ENCODE measurements at places on chromosomes 4 and X. TPM values are rescaled to one million over a fixed set of nuclear protein-coding genes. Genes with fewer than 3 reads are reported as not detected.

GRCh38 chr4:30005995-30006394, 714.2 kb upstream of the PCDH7 start:
- no peak for DNase-seq
- H3K27ac ChIP-seq = no peak overlapping the region
- H3K36me3 ChIP-seq = no peaks in the 10 kb centered on the region
- no peak overlapping the region for H3K4me3 ChIP-seq
- no peaks in the 10 kb centered on the region for H3K27me3 ChIP-seq

DNA sequence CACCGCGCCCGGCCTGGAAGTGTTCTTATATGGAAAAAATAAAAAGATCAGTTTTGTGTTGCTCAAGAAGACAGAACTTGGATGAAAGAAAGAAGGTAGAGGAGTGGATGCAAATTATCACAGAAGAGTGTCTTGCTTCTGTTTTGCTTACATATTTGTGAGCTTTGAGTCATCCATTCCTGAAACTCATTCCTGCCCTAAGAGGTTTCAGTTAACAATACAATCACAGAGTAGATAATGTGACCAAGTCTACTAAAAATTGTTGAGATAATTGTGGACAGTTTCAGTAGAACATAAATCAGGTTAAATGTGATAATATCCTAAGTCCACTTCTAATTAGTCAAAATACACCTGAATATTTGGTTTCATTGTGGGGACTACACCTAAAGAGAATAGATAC, 26.4 kb upstream of the LRCH2 start:
- H3K27me3 ChIP-seq = no peaks in the 10 kb centered on the region
- no peaks in the 10 kb centered on the region for H3K4me1 ChIP-seq
- DNase-seq = no peak

DNA sequence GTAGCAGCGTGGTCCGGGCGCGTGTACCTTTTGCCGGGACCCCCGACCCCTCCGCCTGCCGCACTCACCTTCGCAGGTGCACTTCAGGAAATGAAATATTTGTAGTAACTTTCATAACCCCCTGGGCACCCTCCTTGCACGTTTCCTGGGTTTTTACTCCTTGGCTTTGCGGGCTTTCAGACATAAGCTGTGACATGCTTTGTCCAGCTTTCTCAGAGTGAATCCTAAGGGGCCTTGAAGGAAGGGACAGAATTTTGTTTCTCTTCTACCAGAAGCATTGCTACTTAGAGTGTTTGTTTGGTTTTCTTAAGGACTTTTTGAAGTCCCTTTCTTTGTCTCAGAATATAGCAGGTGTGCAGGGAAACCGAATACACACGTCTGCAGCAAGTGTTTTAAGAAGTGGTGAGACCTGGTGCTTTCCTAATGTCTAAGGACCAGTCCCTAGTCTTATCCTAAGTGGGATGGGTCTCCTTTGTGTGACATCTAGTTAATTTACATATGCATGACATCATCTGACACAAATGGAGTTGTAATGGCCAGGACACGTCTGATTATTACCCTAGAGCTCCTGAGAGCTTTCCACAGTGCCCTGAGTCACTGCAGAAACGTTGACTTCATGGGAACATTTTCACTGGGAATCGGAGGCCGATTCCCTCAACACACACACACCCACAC, 1.3 kb downstream of the FAM149A start:
- H3K36me3 ChIP-seq = no peaks in the 10 kb centered on the region
- no peak for DNase-seq
- H3K4me1 ChIP-seq = peaks cover 7% of the 10 kb centered on the region
- no peak overlapping the region for H3K27ac ChIP-seq
- peaks cover 41% of the 10 kb centered on the region for H3K27me3 ChIP-seq

DNA sequence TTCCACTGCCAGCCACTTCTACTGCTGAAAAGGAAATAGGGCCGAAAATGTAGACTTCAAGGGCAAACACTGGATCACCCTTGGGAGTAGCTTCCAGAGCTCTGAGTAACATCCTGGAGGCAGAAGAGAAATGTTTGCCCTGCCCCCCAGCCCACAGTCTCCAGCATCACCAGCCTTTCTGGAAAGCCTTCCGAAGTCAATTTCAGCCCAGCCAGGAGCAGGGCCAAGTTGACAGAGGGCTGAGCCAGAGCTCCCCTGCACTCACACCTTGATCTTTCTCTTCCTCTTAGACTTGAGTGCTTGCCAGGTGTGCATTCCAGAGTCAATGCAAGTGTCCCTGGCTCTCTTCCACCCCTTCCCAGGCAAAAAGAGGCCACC, 35.2 kb downstream of the SLC25A5 start:
- no peaks in the 10 kb centered on the region for H3K27me3 ChIP-seq
- no peak for DNase-seq
- H3K36me3 ChIP-seq = no peaks in the 10 kb centered on the region

DNA sequence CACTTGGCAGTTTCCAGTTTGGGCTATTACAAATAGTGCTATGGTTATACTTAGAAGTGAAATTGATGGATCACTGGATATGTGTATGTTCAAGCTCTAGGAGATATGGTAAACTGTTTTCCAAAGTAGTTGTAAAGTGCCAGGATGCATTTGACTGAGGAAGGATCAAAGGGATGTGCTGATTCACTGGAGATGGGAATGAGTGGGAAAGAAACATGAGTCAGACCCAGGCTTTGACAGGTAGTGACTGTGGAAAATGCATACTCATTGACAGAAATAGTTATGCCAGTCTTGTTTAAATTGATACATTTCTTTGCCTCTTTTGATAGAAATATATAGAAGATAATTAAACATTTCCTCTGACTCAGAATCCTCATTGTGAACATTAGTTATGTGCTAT, 77.9 kb downstream of the CEP135 start:
- no peak overlapping the region for H3K27ac ChIP-seq
- DNase-seq = no peak
- H3K36me3 ChIP-seq = peaks cover 47% of the 10 kb centered on the region
- H3K4me3 ChIP-seq = no peak overlapping the region
- no peaks in the 10 kb centered on the region for H3K27me3 ChIP-seq

GRCh38 chr4:93334003-93334402, 494.6 kb upstream of the ATOH1 start:
- no peaks in the 10 kb centered on the region for H3K27me3 ChIP-seq
- no peak for DNase-seq
- no peaks in the 10 kb centered on the region for H3K4me1 ChIP-seq
- H3K36me3 ChIP-seq = no peaks in the 10 kb centered on the region
- no peak overlapping the region for H3K4me3 ChIP-seq

GRCh38 chr4:37748485-37748884, 62.3 kb upstream of the RELL1 start:
- no peak overlapping the region for H3K27ac ChIP-seq
- no peak overlapping the region for H3K4me3 ChIP-seq
- no peaks in the 10 kb centered on the region for H3K27me3 ChIP-seq

DNA sequence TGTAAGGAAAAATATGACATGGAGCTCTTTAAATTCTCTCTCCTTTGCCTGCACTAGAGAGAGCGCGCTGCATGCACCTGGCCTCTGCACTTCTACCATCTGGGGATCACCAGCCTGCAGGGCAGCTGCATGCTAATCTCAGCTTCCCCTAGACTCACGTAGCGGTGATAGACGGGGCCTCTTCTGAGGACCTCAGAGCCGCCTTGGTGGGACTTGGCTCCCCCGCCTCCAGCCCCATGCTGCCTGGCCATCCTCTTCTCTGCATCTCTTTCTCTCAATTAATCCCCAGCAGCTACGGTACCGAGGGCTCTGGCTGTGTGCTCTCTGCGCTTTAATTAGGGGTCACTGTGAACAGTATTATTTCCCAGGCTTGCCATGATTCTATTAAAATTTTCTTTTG, 52.8 kb upstream of the PSAPL1 start:
- no peaks in the 10 kb centered on the region for H3K36me3 ChIP-seq
- H3K27ac ChIP-seq = no peak overlapping the region
- H3K4me1 ChIP-seq = no peaks in the 10 kb centered on the region
- peaks cover 13% of the 10 kb centered on the region for H3K27me3 ChIP-seq
- H3K4me3 ChIP-seq = no peak overlapping the region

GRCh38 chr4:26568446-26568994, 15.4 kb upstream of the TBC1D19 start:
- no peak for DNase-seq
- H3K27me3 ChIP-seq = peaks cover 16% of the 10 kb centered on the region
- peaks cover 16% of the 10 kb centered on the region for H3K4me1 ChIP-seq

DNA sequence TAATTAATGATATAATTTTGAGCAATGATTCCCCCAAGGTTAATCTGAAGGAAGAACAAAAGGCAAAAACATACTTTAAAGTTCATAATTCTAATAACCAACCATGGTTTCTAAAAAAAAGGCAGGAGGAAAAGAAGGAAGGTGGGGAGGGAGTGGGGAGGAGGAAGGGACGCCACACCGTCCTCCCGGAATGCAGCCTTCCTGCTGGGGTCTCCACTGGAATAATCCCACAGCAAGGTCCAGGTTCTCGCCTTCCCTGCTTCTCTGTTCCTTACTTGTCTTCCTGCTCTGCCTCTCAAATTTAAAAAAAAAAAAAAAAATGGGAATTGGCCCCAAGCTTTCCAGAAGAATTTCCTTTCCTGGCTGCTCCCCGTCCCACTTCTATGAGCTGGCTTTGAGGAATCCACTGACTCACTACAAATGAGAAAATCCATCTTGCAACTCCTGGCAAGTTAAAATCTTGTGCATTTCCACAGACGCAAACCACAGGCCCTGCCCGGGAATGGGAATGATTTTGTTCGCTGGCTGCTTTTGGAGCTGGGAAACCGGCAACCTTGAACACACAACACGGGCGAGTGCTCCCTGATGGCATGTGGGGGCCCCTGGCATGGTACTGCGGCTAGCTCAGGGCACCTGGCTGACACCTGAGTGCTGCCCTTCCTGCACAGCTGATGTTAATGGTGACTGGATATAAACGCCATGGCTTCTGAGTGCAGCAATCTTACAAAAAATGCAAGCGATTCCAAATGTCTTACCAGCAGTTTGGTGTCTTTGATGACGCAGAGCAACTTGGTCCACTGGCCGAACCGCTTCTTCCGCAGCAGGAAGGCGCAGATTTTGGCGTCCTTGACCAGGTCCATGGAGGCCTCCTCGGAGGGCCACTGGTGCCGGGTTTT, 97.0 kb downstream of the AFAP1 start:
- no peak overlapping the region for H3K4me3 ChIP-seq
- H3K27me3 ChIP-seq = no peaks in the 10 kb centered on the region
- H3K4me1 ChIP-seq = peaks cover 37% of the 10 kb centered on the region

GRCh38 chr4:19992471-19993093, 259.1 kb upstream of the SLIT2 start:
- H3K4me3 ChIP-seq = no peak overlapping the region
- H3K27ac ChIP-seq = no peak overlapping the region
- DNase-seq = no peak

DNA sequence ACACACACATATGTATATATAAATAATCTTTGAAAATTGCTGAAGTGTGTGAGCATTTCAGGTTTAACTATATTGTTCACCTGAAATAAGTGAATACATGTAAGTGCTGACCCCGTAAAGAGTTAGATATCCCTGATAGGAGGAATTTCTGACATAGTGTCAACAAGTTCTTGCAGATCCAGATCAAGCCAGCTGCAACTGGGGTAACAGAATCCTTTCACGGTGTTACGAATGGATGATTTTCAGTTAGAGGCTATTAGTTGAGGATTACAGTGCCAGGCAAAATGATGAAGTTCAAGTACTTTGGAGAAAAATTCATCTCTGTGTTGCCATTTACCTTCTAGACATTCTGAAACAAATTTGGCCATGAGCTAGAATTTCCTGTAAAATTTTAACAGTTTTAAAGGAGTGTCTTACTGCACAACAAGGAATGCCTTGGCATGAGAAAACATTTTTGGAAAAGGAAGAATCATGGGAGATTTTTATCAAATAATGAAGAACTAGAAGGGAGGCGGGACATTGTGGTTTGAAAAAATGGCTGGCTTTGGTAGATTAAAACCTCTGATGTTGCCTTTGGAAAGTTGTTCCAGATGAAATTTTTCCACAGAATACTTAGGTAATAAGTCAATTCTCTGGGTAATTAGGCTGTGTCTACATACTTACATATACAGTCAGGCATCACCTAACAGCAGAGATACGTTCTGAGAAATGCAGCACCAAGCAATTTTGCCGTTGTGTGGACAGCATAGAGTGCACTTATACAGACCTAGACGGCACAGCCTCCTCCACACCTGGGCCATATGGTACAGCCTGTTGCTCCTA, 84.4 kb upstream of the FAT1 start:
- no peak for DNase-seq
- H3K36me3 ChIP-seq = no peaks in the 10 kb centered on the region
- no peak overlapping the region for H3K4me3 ChIP-seq
- no peaks in the 10 kb centered on the region for H3K27me3 ChIP-seq
- no peak overlapping the region for H3K27ac ChIP-seq

DNA sequence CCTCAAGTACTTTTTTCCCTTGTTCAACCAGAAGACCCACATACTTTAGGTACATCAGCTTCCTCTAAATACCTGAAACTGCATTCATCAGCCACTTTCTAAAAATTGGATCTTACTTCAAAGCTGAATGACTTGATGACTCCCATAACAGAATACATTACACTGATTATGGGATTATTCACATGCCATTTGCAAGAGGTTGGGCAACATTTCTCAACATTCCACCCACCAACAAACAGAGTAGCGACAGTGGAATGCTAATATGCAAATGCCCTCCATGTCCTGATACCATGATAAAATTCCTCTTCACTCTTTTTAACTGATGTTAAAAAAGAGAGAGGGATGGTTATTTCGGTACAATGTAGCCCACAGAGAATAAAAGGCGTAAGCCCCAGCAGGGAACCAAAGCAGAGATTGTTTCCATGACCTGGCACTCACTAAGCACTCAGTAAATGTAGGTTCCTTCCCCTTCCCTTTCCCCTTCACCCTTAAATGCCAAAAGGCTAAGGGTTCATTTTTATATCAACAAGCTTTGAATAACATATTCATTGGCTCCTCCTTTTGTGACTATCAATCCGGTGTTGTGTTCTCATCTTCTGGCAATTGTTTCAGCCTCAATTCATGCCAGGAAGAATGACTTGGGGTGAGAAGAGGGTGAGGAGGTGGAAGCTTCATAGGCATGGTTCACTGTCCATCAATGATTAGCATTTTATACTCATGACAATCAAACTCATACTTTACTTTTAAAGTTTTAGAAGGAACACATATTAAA, 317.2 kb downstream of the DHX15 start:
- no peak for DNase-seq
- H3K36me3 ChIP-seq = no peaks in the 10 kb centered on the region
- H3K4me3 ChIP-seq = no peak overlapping the region
- H3K4me1 ChIP-seq = no peaks in the 10 kb centered on the region
- H3K27me3 ChIP-seq = no peaks in the 10 kb centered on the region
- H3K27ac ChIP-seq = no peak overlapping the region

TMSB15C gene
- total RNA-seq = 1.6 TPM

BEX5 gene
- total RNA-seq = 8.4 TPM

ANXA3 gene
- not detected for total RNA-seq

TEC gene
- total RNA-seq = 3.0 TPM

CXorf51B gene
- not detected for total RNA-seq

ZGRF1 gene
- 32.9 TPM for total RNA-seq

TRAPPC2 gene
- total RNA-seq = 14.1 TPM

BEX1 gene
- 0.45 TPM for total RNA-seq

AMBN gene
- not detected for total RNA-seq

RIBC1 gene
- total RNA-seq = 0.57 TPM

MAGEB10 gene
- total RNA-seq = not detected

BOD1L1 gene
- 25.5 TPM for total RNA-seq

SORBS2 gene
- total RNA-seq = not detected

TSPAN7 gene
- 0.69 TPM for total RNA-seq
